ENCODE measurements at places on chromosomes 1 and 21.

- no peak for DNase-seq
These were observed 199.5 kb downstream of the LRRIQ3 start for GRCh38 chr1:73998348-73998959.

GRCh38 chr1:216123446-216124191, 299.6 kb downstream of the USH2A start:
- DNase-seq = no peak

DNA sequence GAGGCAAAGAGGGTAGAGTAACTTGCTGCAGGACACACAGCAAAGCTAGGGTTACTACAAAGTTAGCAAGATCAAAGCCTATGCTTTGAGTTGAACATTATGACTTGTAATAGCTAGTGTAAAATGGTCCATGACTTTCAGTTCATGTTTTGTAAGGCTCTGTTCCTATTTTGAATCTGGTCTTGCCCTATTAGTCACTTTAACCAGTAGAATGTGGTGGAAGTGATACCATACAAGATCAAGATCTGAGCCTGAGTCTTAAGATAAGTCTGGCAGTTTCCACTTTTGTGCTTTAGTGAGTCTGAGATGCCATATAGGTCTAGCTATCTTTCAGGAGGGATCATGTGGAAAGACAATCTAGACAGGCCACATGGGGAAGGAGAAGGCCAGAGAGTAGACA, 282.1 kb upstream of the BRINP3 start:
- no peak for DNase-seq

DNA sequence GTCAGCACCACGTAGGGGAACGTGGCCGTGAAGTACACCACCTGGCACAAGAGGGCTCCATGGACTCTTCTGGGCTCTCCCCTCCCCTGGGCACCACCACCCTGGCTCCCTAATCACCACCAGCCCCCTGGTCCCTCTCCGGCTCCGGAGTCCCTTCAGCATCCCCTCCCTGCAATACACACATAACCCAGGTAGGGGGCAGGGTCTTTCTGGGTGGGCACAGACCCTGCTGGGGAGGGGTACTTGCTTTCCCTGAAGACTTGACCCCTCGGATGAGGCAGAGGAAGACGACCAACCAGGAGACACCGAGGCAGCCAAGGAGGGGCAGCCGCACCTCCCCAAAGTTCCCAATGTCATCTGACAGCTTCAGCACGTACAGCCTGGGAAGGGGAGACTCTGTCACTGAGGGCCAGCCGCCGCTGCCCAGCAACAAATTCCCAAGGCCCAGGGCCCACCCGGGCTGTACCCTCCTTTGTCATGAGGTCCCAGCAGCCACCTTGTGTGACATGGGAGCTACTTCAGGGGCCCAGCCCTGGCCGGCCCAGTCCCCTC, 11.3 kb downstream of the CCDC24 start:
- DNase-seq = peak; percentile 46

GRCh38 chr21:42356650-42357049, 5.9 kb upstream of the TFF2 start:
- DNase-seq = no peak

DNA sequence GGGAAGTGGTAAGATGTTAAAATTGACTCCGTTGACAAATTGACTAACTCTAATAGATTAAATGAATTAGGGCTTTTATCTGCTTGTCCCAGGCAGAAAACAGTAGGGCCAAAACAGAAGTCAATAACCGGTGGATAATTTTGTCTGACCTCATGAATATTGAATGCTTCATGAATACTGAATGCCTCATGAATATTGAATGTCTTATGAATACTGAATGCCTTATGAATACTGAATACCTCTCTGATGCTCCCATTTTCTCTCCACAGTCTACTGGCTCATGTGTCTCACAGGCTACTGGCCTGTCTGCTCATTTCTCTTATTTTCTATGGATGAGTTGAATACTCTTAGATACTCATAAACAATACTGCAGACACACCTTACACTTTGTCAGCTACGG, 56.0 kb downstream of the POFUT2 start:
- no peak for DNase-seq

DNA sequence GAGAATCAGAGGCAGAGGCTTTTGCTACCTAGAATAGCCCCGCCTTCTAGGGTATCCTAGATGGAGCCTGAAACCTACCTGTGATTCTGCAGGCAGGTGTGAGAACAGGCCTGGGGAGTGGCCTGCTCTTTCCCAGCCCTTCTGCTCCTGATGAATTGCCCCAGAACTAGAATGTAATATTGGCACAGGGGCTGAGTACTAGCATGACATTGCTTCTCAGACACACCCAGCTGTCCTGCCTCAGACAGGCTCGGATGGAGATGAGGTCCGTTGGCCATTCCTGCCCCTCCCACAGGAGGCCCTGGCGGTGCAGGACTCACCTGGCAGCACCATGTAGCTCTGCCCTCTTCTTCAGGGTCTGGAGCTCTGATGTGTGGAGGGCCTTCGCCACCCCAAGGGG, 237.6 kb downstream of the GRIK3 start:
- no peak for DNase-seq

- DNase-seq = no peak
These were observed 32.4 kb downstream of the GALNT2 start for GRCh38 chr1:230099465-230099864.

GRCh38 chr1:220787069-220787619, 431 bp downstream of the MTARC1 start:
- DNase-seq = peak; percentile 67

DNA sequence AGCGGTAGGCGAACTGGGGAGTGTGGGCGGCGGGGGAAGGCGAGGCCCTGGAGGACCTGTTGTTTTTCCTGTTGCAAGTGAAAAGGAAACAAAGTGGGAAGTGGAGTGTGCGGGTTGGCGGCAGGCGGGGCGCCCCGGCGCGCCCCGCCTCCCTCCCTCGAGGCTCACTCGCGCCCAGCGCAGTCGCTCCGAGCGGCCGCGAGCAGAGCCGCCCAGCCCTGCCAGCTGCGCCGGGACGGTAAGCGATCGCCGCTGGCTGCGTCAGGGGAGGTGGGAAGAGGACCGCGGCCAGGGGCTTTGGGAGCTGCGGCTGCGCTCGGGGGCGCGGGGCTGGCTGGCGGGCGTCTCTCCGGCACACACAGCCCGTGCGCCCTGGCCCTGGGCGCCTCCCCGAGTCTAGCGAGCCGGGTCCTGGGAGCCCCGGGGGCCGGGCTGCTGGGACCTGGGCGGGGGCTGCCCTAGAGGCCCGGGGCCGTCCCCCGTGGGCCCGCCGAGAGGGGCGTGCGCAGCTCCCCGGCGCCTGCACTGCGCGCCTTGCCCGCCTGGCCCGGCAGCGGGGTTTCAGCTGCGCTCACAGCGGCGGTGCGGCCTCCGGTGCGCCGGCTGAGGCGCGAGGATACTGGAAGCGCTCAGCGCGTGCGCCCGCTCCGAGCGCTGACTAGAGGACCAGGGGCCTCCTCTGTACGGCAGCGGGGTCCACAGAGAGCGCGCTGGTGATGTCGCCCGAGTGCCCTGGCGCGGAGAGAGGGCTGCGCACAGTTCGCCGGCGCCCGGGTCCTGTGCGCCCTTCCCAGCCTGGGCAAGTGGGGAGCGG, at the start of gene PIK3CD:
Gene PIK3CD (plus strand): TSS at position 167 of the 814 bp plus-strand sequence. CDS start 58,725 bp downstream, outside the sequence.
- peak; percentile 61 for DNase-seq

GRCh38 chr1:97167246-97167645, 445.7 kb downstream of the PTBP2 start:
- DNase-seq = no peak

DNA sequence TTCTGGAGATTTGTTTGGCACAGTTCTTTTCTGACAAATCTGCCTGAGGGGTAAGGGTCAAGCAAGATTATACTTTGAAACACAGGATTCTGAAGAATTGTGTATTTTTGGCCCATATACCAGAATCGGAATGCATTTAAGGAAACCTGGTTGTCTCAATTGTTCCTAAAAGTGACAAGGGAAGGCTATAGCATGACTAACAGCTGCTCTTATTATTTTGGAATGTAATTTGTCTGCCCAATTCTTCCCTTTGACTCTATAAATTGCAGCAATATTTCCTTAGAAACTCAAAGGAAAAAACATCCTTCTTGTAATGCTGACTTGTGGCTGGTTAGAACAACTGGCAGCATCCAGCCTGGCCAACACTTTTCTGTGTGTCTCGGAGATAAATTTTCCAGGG, 15.8 kb upstream of the VCAM1 start:
- no peak for DNase-seq

DNA sequence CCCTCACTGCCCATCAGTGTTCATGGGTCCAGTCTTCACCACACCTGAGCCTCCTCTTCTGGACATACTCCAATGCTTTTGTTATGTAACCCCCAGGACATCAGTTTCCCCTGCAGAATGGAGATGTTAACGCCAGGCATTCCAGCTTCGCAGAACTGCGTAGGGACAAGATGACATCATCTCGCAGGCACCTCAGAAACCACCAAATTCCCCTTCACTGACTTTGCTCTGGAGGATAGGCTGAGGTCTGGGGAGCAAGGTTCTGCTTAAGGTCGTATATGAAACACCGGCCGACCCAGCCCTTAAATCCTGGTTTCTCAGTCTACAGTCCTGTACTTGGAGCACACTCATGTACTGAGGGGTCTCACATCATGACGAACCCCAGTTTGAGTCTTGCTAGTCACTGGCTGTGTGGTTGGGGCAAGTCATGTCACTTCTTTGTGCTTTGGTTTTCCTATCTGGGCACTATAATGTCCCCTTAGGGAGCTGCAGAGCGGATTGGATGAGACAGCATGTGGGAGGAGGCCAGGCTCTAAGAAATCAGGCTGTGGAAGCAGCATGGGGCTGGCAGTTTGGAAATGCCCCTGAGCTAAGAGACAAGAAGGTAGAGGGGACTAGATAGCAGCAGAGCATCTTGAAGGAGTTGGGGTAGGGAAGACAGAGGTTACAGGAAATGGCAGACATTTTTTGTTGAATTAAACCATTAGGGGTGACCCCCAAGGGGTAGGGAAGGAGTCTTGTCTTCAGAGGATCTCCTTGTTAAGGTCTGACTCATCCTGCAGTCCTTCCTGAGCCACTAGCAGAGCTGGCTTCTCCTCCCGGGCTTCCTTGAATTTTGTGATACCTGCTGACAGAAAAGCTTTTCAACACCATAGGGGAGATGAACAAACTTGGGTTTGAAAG, 138.3 kb downstream of the FOXD2 start:
- DNase-seq = no peak

GRCh38 chr1:10160173-10160572, 50.2 kb upstream of the KIF1B start:
- no peak for DNase-seq

DNA sequence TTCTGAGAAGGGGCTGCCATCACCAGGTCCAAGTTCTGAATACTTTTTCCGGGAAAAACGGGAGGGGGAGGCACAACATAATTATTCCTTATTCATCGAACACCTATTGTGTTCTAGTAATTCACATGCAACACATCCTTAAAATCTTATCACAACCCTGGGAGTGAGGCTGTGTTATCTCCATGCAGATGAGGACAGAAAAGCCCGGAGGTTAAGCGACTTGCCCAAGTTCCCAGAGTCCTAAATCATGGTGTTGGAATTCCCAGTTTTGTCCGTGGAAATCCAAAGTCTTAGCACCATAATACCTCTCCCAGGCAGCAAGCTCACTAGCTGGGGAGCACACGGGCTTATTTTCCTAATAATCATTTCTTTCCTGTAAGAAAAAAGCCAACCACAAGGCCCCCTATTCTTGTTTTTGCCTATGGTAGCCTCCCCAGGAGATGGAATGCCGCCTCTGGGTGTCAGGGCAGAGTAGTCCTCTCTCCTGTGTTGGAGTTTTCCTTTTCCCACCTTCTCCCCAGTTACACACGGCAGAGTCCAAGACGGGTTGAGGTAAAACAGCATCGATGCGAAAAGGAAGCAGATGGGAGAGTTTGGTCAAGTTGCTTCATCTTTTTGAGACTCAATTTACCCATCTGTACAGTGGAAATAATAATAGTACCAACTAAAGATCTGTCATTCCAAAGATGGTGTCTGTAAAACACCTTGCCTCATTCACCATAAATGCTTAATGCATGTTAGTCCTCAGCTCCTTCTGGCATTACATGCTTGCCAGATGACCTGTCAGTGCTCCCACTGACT, 228.0 kb upstream of the TMEM51 start:
- DNase-seq = no peak

DNA sequence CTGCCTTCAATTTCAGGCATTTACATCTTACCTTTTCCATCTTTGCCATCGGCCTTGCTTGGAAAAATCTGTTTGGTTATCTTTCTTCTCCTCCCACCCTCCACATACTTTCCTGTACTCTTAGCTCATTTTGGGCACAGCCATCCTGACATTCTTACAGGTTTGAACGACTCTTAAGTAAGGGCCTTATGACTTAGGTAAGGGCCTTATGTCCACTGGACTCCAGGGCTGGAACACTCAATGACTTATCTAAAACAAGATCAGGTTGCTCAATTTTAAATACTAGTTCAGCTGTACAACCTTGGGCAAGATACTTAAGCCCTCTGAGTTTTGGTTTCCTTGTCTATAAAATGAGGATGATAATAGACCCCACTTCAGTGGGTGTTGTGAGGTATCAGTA, 40.9 kb downstream of the C1orf21 start:
- DNase-seq = no peak

DNA sequence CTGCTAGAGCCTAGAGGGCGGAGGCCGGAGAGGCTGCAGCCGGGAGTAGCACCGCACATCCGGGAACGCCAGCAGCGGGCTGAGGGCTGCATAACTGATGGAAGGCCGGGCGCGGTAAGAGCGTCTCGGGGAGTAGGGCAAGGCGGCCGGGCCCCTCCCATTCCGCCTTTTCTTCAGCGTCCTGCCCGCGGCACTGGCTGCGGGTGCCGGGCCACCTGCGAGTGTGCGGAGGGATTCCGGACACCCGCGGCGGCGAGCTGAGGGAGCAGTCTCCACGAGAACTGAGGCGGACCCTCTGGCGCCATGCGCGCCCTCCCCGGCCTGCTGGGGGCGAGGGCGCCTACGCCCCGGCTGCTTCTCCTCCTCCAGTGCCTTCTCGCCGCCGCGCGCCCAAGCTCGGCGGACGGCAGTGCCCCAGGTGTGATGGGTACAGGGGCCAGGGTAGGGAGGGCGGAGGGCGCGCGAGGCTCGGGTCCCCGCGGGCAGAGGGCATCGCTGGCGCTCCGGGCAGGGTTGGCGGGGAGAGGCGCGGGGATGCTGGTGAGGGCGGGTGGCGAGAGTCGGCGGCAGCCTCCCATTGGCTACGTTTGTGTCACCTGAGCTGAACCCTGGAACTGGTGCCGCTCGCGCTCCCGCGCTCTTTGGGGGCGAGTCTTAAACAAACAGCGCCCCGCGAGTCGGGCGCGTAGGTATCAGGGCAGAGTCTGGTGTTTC, 334.4 kb downstream of the SRGAP2C start:
- peak; percentile 91 for DNase-seq

DNA sequence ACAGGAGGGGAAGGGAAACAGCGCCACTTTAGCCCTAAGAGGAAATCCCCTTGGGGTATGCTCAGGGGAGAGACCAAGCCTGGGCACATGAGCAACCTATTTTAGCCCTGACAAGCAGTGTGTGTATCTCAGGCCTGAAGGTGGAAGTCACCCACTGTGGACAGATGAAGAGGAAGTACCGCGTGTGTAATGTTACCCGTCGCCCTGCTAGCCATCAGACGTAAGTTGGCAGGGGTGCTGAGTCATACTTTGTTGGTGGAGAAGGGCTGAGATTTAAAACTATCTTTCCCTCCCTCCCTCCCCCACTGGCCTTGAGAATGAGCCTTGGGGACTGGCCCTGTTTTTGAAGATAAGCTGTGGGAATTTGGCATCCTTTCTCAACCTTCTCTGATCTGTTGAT, 11.2 kb downstream of the AGO1 start:
- no peak for DNase-seq

Measured in H9 (cell line).